Cerebellar nuclear complex (tissue), 1 donor: ENCODE measurements at places on chromosomes 13 and 19.

- DNase-seq, result no peak
Observed at GRCh38 chr13:32881074-32881776, 135.0 kb upstream of the KL start.

- no peak for DNase-seq
Observed at GRCh38 chr19:57887195-57887941, 1.5 kb downstream of the ZNF814 start.

DNA sequence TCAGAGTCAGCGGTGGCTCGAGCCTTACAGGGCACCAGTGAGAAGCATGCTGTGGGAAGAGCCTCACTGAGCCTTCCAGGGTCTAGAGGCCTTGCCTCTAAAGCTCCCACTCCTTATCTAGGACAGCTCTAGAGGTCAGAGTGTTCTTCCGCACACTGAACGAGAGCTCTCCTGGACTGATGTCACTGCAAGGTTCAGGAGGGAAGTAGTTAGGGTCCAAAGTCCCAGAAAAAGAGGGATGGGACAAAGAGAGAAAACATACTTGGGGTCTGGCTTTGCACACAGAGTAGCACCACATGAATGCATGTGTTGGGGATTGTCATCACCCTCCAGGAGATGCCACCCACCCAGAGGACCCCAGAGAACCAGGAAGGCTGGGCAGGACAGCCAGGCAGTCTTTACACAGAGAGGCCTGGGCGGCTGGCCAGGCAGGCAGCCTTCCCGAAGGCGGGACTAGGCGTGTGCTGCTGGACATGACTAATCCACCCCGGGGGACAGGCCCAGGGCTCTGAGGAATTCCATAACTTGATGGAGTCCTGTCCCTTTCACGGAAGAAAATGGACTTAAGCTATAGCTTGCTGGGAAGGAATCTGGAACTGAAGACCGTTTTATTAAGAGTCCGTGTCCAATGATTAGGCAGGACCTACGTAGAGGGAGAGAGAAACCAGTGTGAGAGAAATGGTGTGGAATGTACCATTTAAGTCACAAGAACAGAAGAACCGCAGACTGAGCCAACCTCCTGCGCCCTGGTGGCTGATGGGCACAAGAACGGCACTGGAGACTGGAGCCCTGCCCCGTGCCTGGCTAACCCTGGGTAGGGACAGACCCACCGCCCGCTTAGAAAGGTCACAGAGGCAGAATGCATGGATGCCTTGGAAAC lies 16.6 kb upstream of the EPHX3 start:
- no peak for DNase-seq

- no peak for DNase-seq
Observed at GRCh38 chr13:104869501-104869900, 1666.0 kb downstream of the EFNB2 start.

- no peak for DNase-seq
Observed at GRCh38 chr19:2567580-2567979, 91.7 kb downstream of the GADD45B start.

- DNase-seq, result no peak
Observed at GRCh38 chr19:46009530-46010510, 13.0 kb downstream of the PGLYRP1 start.
